GM12891 (cell line): ENCODE measurements at places on chromosomes 7 and 10.

DNA sequence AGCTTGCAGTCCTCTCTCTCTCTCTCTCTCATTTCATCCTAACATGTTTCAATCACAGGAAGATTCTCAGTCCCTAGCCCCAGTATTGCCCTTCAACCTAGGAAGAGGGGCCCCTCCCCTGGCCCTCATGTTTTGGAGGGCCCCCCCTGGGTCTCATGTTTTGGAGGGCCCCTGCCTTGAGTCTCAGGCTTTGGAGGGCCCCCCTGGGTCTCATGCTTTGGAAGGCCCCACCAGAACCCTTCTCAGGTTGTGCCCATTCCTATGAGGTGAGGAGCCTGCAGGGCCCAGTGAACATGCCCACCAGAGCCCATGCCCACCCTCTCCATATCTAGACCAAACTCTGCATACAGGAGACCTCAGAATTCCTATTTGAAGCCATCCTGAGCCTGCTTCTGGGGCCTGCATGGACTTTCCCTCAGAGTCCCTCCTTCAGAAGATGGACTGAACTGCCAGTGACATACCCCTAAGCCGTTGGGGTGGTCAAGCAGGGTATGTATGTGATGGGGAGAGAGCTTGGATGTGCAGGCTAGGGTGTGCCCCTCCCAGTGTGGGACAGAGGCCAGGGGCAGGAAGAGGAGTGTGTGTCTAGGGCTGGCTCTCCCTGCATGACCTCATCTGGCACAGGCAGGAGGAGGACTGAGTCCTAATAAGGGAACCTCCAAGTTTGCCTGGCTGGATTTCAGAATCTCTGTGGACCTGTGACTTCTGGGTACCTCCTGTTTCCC, 8.1 kb upstream of the VDAC2 start:
- no peak for DNase-seq

GRCh38 chr10:52752261-52752660, 20.3 kb downstream of the MBL2 start:
- no peak for DNase-seq

GRCh38 chr7:129435414-129435829, 1.2 kb downstream of the STRIP2 start:
- DNase-seq, result no peak

GRCh38 chr10:121736315-121737130, 138.3 kb upstream of the FGFR2 start:
- no peak for DNase-seq

DNA sequence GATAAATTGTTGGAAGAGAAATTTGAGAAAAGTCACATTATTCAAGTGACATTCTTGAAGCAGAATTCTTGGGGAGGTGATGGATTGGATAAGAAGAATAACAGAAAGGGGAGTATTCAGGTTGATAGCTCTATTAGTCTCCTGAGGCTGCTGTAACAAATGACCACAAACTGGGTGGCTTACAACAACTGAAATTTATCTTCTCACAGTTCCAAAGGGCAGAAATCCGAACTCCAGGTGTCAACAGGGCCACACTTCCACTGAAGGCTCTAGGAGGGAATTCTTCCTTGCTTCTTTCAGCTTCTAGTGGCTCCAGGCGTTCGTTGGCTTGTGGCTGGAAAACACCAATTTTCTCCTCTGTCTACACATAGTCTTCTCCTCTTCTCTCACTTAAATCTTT, 99.8 kb downstream of the TES start:
- no peak for DNase-seq

DNA sequence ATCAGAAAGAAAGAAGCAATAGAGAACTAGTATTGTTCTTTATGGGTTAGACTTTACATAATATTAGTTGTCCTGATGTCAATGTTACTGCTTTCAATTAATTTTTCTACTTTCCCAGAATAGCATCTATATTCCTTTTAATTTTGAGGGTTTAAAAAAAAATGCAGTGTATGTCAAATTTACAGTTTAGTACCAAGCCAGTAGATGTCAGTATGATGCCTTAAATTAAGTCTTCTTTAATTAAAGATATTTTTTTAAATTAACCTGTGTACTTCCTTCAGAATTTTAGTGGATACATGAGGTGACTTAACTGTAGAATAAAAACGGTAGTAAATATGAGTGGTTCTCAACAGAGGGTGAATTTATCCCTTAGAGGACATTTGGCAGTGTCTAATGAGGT, 35.2 kb upstream of the STOX1 start:
- DNase-seq, result no peak

GRCh38 chr7:154217688-154218340, 165.6 kb downstream of the DPP6 start:
- DNase-seq, result no peak

- no peak for DNase-seq
These were observed 70.1 kb downstream of the NPTX2 start for GRCh38 chr7:98687111-98687751.

GRCh38 chr7:22784346-22784745, 38.3 kb downstream of the TOMM7 start:
- DNase-seq, result no peak

DNA sequence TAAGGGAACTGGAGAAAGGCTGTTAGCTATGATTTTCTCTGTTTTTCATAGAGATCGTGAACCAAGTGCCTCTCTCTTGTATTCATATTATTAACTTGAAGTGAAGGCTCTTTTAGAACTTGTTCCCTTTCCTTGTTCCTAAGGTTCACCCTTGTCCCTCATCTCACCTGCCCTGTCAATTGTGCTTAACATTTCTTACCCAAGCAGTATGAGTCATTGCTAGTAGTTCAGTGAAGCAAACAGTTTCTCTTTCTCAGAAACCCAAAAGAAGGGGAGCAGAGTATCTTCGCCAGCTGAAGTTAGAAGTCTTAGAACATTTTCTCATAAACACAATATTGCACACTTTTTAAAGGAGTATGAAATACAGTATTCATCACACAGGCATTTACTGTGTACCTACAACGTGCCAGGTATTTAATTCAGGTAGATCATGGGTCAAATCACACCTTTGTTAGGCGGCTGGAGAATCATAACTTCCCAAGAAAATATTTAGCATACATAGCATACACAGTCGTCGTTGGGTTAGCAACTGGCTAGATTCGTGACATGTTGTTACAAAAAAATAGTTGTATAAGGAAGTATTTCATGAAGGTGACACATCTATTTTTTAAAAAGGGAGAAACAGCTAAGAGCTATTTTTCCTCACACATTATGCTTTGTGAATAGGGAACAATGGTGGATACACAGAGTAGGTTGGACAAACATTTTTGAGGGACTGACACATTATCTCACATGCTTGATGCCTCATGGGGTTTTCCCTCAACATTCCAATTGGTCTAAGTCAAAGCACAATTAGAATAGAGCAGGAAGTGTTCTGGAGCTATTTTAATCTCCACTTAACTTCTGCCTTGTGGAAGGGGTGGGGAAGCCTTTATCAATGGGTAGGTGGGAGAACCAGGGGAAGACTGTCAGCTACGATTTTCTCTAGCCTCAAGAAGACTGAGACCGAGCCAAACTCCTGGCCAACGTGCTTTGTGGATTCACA, 13.2 kb downstream of the HDAC9 start:
- DNase-seq, result no peak

GRCh38 chr10:1272079-1272776, 216.0 kb downstream of the WDR37 start:
- no peak for DNase-seq

- DNase-seq, result no peak
These were observed 32.1 kb downstream of the NRF1 start for GRCh38 chr7:129643550-129644170.

GRCh38 chr10:59323036-59323459, 39.3 kb downstream of the FAM13C start:
- DNase-seq, result no peak

DNA sequence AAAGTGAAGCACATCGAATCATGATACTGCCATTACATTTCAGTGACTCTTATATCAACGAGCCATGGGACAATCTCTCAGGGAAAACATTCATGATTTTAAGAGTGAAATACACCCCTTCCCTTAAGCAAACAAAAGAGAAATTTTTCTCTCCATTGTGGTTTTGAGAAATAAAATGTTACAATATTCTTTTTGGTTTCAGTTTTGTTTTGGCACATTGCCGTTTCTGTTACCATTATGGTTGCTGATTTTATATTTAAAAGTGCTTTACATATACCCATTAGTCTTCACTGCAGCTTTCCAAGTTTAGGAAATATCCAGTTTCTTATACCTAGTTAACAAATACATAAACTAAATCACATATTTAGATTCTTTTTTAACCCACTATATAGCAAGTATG, 126.8 kb upstream of the SEM1 start:
- DNase-seq, result no peak

- no peak for DNase-seq
These were observed 66.9 kb downstream of the BBS9 start for GRCh38 chr7:33196221-33196620.

- no peak for DNase-seq
These were observed 82.5 kb downstream of the EGFR start for GRCh38 chr7:55101359-55101758.

- no peak for DNase-seq
These were observed 25.0 kb downstream of the CACUL1 start for GRCh38 chr10:118729641-118730258.
